Lower lobe of right lung (tissue), 2 donors: ENCODE measurements at places on chromosomes 3 and 15. TPM values are rescaled to one million over a fixed set of nuclear protein-coding genes. Genes with fewer than 3 reads are reported as not detected.
A peak's percentile ranks its signal among the peaks of the same experiment; 100 is the strongest.

CASR gene
- not detected for total RNA-seq

SQOR gene
- total RNA-seq, result 97.1 TPM

P2RY1 gene
- total RNA-seq, result 19.8 TPM

CADM2 gene
- total RNA-seq, result 0.83 TPM

MAPK6 gene
- 21.1 TPM for total RNA-seq

- peak; percentile 61 for DNase-seq
- H3K27ac ChIP-seq, result peak overlapping the region; percentile 79
- no peaks in the 10 kb centered on the region for H3K27me3 ChIP-seq
- peaks cover 44% of the 10 kb centered on the region for H3K36me3 ChIP-seq
Observed at GRCh38 chr3:52047295-52047960, 8.9 kb downstream of the DUSP7 start.

- H3K27ac ChIP-seq, result no peak overlapping the region
- no peak for DNase-seq
- no peaks in the 10 kb centered on the region for H3K27me3 ChIP-seq
- no peaks in the 10 kb centered on the region for H3K4me1 ChIP-seq
- H3K4me3 ChIP-seq, result no peak overlapping the region
Observed at GRCh38 chr3:61532739-61533500, 28.5 kb upstream of the PTPRG start.

- no peaks in the 10 kb centered on the region for H3K36me3 ChIP-seq
- H3K4me3 ChIP-seq, result no peak overlapping the region
- no peak overlapping the region for H3K27ac ChIP-seq
- H3K4me1 ChIP-seq, result no peaks in the 10 kb centered on the region
Observed at GRCh38 chr15:97840501-97840900, 120.0 kb upstream of the ARRDC4 start.

- DNase-seq, result no peak
- H3K4me3 ChIP-seq, result no peak overlapping the region
- H3K4me1 ChIP-seq, result peaks cover 24% of the 10 kb centered on the region
Observed at GRCh38 chr3:71587958-71588357, 4.4 kb upstream of the FOXP1 start.

- H3K27me3 ChIP-seq, result no peaks in the 10 kb centered on the region
- no peaks in the 10 kb centered on the region for H3K36me3 ChIP-seq
- no peak overlapping the region for H3K4me3 ChIP-seq
- H3K27ac ChIP-seq, result no peak overlapping the region
- no peaks in the 10 kb centered on the region for H3K4me1 ChIP-seq
Observed at GRCh38 chr3:117303443-117303842, 593.9 kb downstream of the TUSC7 start.

- H3K36me3 ChIP-seq, result no peaks in the 10 kb centered on the region
- no peak for DNase-seq
- no peaks in the 10 kb centered on the region for H3K27me3 ChIP-seq
- H3K27ac ChIP-seq, result peak overlapping the region; percentile 54
Observed at GRCh38 chr15:63492541-63493077, 11.8 kb upstream of the USP3 start.

- DNase-seq, result no peak
- H3K4me1 ChIP-seq, result peaks cover 4% of the 10 kb centered on the region
- no peaks in the 10 kb centered on the region for H3K27me3 ChIP-seq
- H3K36me3 ChIP-seq, result peaks cover 7% of the 10 kb centered on the region
- no peak overlapping the region for H3K27ac ChIP-seq
Observed at GRCh38 chr3:20096135-20096685, 56.0 kb downstream of the KAT2B start.

DNA sequence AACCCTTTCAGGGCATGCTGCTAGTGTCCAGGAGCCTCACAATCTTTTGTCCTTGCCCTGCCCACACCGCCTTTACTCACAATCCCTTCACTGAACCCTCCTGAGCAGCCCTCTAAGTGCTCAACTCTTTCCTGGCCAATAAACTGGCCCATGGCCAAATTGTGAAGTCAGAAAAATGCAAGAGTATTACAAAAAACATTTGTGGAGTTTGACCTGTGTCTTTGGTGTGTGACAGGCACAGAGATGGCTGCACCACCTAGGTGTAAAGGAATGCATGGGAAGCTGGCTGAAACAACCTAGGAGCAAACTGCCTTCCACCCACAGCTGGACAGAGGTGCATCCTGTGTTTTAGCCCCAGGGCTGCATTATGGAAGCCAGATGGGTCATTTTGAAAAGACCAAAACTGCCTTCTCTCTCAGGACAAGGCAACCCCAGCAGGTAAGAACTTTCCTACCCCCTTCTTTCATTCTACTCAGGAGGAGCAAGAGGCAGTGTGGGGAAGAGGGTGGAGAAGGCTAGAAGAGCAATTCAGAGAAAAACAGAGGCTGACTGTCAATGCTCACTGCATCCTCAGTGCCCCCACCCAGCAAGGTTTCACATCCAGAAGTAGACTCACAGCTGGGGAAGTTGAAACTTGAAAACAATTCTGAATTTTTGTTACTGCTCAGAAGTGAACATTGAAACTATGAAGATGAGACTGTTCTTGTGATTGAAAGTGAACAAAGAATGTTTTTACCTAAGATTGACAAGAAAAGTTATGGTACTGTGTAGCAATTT is 78.6 kb downstream of the TRIM42 start:
- H3K27me3 ChIP-seq, result no peaks in the 10 kb centered on the region
- H3K27ac ChIP-seq, result no peak overlapping the region
- no peaks in the 10 kb centered on the region for H3K4me1 ChIP-seq
- no peaks in the 10 kb centered on the region for H3K36me3 ChIP-seq
- no peak for DNase-seq
